ENCODE measurements at places on chromosomes 4 and X.

DNA sequence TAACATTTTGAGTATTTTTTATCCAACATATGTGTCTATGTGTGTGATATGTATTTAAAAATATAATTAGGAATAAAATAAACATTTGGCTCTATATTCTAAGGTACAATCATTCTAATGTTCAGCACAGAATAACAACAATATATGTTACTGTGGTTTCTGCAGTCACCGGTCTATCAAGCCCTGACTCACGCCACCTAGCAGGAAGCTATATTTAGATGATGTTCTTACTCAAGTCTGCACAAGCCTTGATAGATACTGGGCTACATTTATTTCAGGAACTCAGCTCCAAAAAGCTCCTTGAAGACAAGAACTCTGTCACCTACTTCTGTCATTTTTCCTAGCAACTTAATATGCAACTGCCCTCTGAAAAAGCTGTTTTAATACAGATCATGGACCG lies 152.0 kb upstream of the FTHL17 start:
- DNase-seq = no peak

DNA sequence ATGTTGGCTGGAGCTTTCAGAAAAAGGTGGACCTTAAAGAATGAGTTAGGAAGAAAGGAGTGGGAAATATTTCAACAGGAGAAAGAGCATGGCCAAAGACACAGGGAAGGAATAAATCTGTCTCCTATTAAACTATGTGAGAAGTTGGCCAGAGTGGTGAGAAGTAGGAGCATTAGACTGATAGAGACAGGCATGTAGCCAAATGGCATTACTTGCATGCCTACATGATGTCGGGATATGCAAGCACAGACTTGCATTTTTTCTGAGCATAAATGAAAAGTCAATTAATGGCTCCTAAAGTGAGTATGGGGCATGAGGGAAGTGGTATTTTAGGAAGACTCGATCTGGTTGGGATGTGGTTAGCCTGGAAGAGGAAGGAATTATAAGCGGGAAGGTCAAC lies 279.6 kb upstream of the PITX2 start:
- no peak for DNase-seq

DNA sequence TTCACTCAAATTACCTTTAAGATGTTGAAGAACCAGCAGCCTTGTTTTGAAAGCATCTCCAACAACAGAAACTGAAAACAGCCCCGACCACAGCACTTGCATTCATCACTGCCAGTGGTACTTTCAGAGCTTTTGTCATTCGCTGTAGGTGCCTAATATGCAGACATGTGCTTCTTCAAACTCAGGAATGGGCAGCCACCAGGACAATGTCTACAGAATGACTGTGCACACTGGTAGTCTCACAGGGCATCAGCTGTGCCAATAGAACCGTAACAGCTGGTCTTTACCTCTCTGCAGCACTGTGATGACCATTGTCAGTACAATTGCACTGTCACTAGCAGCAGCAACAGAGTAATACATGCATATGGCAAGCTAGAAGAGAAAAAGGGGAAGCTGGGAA lies 1149.7 kb downstream of the STPG2 start:
- no peak for DNase-seq

DNA sequence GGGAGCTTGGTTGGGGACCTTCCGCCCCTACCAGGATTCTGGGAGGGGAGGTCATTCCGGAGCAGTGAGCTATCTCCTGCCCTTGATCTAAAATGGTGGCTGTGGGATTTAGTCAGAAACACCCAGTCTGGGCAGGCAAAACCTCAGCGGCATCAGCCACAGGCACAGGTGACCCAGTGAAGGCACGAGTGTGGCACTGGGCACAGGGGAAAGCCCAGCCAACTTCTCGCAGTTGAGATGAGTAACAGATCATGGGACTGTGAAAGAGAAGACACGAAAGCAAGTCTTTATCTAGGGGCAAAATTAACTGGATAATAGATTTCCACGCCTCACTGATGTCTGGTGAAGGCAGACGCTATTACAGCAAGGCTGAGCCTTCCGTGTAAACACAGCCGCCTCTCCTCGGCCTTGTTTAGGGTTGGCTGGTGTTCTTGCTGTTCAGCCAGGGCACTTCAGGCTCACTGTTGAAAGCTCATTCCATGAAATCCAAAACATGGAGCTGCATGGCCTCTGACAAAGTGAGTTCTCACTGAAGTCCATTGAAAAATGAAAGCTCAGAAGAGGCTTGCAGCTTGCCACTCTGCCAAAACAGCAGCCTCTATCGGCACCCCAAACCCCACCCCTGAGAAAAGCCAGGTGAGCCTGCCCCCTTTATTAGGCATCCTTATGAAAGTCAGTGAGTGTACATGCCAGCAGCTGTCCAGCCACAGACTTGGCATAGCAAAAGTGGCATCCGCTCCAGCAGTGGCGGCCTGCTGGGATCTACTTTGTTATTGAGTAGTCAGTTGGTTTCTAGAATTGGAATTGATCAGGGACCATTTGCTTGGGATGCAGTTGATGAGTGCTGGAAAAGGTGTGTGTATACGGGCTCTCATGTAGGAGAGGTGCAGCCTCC lies 102.3 kb upstream of the MTM1 start:
- no peak for DNase-seq

DNA sequence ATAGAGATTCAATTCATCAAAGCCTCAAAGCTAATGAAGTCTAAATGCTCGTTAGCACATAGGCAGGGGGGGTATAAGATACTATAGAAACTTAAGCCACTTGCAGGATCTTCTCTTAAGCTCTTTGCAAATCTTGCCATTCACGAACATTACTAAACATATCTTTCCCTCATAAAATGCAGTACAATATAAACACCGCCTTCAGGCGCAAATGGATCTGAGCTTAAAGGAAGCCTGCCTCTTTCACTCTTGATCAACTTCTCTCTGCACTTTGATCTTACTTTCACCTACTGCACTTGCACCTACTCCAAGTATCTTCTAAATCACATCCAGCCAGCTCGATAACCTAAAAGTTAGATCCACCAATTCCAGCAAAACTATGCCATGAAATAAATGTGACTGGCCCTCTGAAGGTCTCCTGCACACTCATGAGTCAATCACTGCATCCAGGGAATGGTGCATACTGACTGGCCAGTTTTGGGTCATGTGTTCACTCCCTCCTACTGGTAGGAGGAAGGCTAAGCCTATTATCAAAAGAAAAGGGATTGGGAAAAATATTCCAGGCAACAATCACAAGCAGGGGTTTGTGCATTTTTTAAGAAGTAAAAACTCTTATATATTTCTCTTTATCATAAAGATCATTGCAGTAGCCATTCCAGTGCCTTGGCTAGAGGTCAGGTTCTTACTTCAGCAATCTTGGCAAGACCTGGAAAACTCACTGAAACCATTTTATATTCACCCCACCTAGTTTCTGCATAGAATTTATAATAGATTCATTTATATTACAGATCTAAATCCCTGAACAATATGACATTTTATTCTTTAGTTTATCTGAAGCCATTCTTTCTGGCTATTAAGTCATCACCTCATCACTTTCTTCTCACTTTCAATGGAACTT lies 222.0 kb downstream of the PPP3CA start:
- no peak for DNase-seq

GRCh38 chrX:8504451-8504850 lies 39.8 kb downstream of the VCX3B start:
- DNase-seq = no peak

DNA sequence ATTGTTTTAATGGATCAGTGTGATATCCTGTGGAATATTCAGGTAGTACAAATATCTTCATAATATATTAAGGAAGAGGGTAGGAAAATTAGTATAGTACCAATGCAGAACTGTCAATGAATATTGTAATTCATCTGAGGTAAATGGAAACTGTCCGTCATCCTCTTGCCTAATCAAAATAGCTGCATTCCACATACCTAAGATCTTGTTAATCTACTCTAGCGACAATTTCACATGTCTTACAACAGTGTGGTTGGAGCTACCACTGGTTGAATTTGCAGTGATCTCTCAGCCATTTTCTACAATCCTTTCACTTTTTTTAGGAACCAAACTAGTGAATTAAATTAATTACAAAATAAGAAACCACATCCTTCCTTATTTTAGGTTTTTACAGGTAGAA lies 117.5 kb downstream of the PCDH18 start:
- DNase-seq = no peak

- DNase-seq = no peak
Measured at GRCh38 chr4:62414563-62414962, 1214.4 kb downstream of the ADGRL3 start.

DNA sequence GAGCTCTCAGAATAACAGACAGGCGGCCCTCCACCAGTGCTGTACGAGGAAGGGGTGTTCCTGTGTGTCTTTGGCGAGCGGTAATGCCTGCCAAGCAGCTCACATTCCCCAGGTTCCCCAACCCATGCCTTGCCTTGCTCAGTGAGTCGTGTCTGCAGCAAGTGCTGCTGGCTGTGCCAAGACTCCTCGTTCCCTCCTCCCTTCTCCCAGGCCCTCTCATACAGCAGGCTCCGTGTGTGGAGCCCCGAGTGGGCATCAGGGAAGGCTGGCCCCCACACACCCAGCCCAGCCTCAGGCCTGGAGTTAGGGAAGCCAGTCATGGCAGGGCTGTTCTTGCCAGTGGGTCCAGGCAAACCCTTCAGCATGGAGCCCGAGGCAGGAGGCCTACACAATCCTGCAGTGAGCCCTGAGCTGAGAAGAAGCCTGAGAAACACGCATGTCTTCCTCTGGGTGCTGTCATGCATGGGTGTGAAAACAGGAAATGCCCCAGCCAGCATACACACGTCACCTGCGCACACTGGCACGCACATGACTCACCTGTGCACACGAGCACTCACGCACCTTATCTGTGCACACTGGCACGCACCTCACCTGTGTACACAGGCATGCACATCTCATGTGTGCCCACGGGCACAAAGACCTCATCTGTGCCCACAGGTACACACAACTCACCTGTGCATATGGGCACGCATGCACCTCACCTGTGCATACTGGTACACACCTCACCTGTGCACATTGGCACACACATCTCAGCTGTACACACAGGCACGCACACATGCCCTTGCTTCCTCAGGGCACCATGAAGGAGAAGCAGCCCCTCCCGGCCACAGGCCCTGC lies 238.7 kb downstream of the DHRSX start:
- DNase-seq = no peak

DNA sequence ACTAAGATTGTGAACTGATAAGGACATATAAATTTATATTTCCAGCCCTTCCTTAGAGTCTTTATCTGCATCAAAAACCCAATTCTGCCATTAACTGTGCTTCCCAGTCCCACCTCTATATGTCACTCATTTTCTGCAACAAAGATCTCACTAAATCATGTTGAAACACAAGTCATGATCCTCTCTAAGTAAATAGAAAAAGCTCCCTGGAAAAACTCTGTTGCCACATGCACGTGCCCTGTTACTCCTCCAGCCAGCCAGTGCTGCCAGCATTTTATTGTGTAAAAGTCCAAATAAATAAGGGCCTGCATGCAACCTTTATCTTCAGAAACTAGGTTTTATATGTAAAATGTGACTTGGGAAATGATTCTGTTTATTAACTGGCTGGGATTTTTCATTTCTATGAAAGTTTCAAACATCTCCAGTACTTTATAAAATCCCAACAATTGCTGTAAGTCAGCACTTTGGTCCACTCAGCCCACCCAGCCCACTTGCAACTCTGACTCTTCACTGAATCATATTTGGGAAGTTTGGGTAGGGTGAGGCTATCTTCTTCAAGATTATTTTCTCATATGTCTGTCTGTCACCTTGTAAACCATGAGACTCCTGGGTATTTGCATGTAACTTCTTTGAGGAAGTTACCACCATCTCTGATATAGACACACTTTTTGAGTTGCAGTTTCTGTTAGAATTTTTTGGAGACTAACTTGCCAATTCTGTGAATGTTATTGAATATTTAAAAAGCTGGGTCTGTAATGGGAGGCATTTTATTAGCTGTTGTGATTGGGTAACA lies 40.0 kb upstream of the SMARCA5 start:
- DNase-seq = no peak

GRCh38 chrX:72125331-72126047 lies 6.2 kb downstream of the RTL5 start:
- no peak for DNase-seq

DNA sequence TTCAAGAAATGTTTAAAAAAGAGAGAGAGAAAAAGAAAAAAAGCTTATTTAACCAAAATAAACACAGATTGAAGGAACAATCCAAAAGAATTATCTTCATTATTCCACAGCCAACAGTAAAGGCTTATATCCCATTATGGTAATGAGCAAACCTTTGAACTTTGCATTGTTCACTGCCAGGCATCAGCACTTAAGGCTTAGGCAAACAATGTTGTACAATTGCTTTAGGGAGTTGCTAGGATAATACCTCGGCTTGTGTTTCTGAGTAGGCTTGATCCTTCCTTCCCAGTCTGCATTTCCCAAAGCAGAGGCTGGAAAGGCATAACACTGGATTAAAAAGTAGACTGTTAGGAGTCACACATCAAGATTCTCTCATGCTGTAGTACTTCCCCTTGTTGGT lies 352.7 kb upstream of the IGFBP7 start:
- DNase-seq = no peak

DNA sequence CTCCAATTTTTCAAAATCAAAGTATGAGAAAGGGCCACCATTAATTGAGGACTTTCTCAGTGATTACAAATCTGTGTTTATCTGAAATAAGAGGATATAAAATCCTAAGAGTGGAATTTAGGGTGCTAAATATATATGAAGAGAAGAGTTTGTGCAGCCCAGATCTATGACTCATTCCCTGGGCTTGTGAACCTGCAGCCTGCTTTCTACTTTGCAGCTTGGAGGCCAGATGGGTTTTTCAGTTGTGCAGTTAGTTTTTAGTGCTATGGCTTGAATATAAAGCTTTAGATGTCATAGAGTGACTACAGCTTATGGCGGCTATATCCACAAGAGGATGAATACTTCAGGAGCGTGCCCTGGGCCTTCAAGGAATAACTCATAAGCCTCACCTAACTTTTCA lies 1391.1 kb downstream of the FSTL5 start:
- no peak for DNase-seq

DNA sequence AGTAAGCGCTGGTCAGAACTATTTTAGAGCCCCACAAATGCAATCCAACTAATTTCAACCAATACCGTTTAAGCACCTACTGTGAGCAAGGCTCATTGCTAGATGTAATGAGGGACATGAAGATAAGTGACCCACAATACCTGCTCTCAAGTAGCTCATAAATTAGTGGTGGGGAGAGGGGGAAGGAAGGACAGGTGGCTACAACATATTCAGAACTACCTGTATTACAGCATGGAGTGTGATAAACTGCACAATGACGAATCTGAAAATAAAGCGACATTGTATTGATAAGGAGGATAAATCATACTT lies 311.6 kb upstream of the DIAPH2 start:
- no peak for DNase-seq

GRCh38 chr4:136650541-136651277 lies 881.6 kb downstream of the PCDH18 start:
- DNase-seq = no peak

- no peak for DNase-seq
Measured at GRCh38 chr4:74006009-74006476, 7.6 kb upstream of the CXCL5 start.

- no peak for DNase-seq
Measured at GRCh38 chrX:50707955-50708699, 105.9 kb downstream of the SHROOM4 start.

GRCh38 chr4:100989401-100989800 lies 357.9 kb downstream of the PPP3CA start:
- no peak for DNase-seq

GRCh38 chr4:176335421-176335820 lies 15.7 kb downstream of the SPCS3 start:
- no peak for DNase-seq
